ENCODE measurements at places on chromosomes 3 and 15.

DNA sequence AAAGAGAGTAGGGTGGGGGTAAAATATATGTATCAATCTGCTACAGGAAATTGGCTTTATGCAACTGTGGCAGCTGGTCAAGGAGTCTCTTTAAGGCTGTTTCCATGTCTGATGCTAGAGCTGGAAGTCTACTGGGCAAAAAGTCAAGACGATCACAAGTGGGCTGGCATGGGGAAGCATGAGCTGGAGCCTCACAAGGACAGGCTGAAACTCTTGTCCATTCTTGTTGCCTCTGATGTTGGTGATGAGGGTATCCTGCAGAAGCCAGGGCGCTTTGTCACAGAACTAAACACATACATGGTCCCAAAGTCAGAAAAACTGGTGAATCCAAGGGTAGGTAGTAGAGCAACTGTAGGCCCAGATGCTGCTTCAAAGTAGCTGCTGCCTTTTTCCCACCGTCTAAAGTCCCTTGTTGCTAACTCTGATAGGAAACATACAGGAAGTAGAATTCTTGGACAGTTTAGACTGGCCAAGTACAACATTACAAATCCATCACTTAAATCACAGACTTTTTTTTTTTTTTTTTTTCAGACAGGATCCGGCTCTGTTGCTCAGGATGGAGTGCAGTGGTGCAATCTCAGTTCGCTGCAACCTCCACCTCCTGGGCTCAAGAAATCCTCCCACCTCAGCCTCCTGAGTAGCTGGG is 54.2 kb downstream of the RPL39L start:
- DNase-seq, result no peak

GRCh38 chr3:24043168-24043567 is 98.1 kb downstream of the NR1D2 start:
- no peak for DNase-seq

GRCh38 chr15:63347074-63347857 is 34.4 kb downstream of the CA12 start:
- DNase-seq, result no peak

DNA sequence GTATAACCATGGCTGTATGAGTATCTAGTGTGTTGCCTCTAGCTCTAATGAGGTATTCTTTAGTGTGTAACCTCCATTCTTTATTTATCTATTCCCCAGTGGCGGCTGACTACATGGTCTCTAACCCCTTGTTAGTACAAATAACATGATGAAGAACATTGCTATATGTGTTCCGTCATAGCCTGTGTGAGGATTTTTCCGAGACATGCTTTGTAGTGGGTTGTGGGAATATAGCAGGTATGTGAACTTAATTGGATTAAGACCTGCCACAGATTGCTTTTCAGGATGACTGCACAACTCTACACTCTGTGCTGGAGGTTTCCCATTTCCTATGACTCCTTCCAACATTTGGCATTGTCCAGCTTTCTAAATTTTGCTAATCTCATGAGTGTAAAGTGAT is 563.4 kb downstream of the ROBO1 start:
- no peak for DNase-seq

DNA sequence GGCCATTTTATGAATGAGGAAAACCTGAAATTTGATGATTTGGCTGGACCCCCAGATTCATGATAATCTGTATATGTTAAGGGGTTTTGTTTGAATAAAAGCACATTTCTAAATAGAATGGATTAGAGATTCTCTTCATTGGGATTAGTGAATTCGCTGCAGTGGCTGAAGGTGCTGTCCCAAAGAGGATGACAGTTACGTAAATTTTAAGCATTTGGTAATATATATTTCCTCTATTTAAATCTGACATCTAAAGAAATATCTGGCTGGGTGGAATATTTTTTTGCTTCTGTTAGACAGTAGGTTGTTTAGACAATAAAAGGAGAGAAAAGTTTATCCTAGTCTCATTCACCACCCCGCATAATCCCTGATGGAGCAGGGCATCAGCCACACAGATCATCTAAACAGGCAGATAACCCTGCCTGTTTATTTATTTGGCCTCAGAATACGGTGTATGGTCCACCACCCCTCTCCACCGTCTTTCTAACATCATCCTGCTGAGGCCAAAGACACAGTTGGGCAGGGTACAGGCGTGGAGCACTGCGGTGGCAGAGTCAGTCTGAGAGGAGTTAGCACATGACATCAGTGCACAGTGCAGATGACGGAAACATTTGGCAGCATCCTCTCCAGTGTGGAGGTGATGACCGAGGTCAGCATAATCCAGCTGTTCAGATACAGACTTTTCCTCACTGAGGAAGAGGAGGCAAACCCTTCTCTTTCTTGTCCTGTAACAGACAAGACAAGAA is 20.4 kb upstream of the NFKBIZ start:
- no peak for DNase-seq

- no peak for DNase-seq
Observed at GRCh38 chr15:81280696-81281455, 43.1 kb downstream of the STARD5 start.

DNA sequence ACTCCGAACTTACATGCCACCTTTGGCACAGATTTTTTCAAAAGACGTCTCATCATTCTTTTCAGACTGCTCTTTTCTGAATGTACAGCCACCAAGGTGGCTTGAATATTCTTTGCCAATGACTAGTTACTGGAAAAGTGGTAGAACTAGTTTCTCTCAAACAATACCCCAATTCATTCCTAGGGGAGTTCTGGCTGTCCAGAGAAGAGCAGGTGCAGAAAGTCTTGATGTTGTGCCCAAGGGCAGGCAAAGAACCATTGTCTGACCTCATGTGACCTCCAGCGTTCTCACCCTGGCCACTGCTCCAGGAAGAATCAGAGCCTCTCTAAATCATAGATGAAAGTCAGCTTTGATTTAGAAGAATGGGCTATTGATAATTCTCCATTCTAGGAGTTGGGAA is 5.5 kb downstream of the LMOD3 start:
- no peak for DNase-seq

- no peak for DNase-seq
Observed at GRCh38 chr3:195203606-195204005, 67.4 kb downstream of the XXYLT1 start.

GRCh38 chr15:76994971-76995945 is at the start of gene PSTPIP1:
Gene PSTPIP1 (plus strand): TSS chr15:76995126. CDS start chr15:76995574, 448 bp downstream.
- no peak for DNase-seq

- no peak for DNase-seq
Observed at GRCh38 chr3:11445883-11446282, 173.7 kb downstream of the ATG7 start.

DNA sequence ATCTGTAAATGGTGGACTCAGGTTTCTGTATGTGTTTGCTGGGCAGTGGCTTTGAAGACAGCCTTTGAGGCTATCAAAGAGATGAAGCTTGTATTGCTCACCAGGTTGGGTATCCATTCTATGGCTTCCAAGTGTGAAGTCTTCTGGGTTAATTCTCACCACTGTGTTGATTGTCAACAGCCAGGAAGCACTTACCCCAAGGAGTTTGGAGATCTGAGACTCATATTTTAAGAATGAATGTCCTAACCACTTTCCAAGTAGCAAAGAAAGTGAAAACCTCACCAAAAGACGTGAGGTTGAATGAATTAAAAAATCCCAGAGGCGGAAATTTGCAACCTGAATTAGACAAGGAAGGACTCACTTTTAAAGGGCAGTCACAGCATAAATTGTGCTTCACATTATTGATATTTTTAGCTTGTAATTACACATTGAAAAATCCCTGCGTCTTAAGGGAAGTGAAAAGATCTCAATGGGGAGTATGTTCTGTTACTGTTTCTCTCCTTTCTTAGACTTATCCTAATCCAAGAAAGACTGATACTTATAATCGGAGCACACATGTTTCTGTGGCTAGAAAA is 304.0 kb upstream of the TPRG1 start:
- no peak for DNase-seq

GRCh38 chr3:11641683-11642430 is 1.9 kb downstream of the VGLL4 start:
- no peak for DNase-seq

- DNase-seq, result no peak
Observed at GRCh38 chr15:37691911-37692310, 242.5 kb upstream of the TMCO5A start.

Data from activated T-helper 1 cell treated with anti-CD3 and anti-CD28 coated beads, Interleukin-2, amount 50 U/mL, for 16 hours (primary cell).